ENCODE measurements at places on chromosomes 7 and 10.

- DNase-seq = no peak
Observed at GRCh38 chr10:72080042-72080975, 8.0 kb downstream of the SPOCK2 start.

GRCh38 chr10:127926455-127926854 is 19.6 kb downstream of the PTPRE start:
- no peak for DNase-seq

- no peak for DNase-seq
Observed at GRCh38 chr7:151420144-151420543, 10.3 kb upstream of the WDR86 start.

GRCh38 chr7:156993021-156993924 is 17.2 kb downstream of the MNX1 start:
- DNase-seq = no peak

DNA sequence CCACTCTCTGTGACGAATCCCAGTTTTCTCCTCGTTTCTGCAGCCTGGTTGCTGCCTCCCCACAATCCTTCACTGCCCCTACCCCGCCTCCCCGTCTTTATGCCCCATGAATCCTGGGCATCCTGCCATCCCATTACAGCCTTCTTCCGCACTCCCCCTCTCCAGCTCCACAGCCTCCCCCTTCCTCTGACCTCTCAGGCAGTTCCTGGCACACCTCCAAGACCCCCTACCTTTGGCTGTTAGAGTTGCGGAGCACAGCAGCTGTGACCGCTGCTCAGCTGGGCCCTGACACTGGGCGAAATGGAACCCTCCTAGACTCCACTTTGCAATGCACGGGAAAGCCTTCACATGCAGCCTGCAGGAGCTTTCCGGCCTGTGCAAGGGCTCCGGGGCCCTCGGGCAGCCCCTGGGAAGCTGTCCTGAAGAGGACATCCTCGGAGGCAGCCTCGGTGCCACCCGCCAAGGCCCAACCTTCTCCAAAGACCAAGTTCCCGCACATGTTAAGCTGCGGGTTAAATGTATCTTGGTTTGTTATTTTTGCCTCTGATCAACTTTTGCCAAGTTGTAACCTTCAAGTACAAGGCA is 400.7 kb upstream of the MKI67 start:
- DNase-seq = no peak

DNA sequence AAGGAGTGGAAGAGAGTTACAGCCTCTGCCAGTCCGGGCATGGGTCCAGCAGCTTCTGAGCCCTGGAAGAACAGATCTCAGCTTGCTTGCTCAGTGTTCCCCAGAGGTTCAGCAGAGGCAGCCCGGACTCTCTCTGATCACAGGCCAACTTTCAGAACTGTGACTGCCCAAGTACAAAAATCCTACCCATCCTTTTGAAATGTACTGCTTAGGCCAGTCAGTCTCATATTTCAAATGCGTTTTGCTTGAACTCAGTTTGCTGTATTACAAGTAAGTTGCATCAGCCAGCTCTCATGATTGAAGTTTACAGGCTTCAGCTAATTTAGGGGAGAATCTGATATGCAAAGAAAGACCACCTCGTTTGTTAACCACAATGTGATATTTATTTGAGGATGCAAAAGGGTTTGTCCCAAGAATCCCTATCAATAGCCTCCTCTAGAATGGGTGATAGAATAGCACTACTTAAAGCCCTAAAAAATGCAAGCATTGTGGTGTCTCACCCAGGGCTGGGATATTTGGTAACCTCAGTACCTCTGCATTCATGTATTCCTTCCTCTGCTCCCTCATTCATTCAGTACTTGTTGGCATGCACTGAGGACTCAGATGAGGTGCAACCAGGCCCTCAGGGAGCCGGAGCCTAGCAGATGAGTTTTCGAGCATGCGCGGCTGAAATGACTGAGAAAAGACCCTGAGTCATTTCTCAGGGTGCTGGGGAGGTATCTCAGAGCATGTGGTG is 7.0 kb downstream of the AIMP2 start:
- DNase-seq = no peak

GRCh38 chr10:14601872-14602725 is 172.6 kb downstream of the FAM107B start:
- DNase-seq = peak; percentile 69

DNA sequence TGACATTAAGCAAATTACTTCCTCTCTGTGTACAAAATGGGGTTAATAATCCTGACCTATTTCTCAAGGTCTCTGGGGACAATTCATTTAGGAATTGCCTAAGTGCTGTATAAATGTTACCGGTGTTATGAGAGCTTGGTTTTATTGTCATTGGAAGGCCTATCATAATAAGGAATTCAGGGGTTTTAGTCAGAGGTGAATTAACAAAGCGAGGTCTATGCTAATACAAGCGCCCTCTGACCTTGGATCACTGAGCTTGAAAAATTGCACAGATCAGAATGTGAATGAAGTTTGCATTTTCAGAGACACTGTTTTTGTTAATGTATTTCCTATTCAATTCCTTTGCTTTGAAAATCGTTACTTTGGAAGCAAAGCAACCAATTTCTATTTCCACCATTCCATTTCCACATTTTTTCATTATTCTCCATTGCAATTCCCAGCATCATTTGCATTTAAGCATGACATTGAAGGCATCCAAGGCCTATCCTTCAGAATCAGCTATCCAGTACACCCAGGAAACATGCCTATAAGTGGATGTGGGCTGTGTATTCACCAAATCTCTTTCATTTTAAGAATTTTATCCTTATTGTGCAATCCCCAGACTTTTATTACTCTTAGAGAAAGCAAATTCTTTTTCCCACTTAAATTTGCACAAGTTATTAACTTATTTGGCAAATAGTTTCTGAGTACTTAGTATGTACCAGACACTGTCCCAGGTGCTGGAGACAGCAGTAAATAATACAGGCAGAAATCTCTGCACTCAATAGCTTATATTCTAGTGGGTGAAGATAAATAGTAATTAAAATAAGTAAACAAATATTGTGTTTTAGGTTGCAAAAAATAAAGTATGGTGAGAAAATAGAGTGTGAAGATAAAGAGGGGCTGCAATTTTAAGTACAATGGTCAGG is 133.1 kb downstream of the NRCAM start:
- DNase-seq = no peak

GRCh38 chr10:88782222-88782621 is 20.3 kb upstream of the LIPM start:
- no peak for DNase-seq
